GM03348 (cell line): ENCODE measurements at places on chromosomes 13 and 19.

DNA sequence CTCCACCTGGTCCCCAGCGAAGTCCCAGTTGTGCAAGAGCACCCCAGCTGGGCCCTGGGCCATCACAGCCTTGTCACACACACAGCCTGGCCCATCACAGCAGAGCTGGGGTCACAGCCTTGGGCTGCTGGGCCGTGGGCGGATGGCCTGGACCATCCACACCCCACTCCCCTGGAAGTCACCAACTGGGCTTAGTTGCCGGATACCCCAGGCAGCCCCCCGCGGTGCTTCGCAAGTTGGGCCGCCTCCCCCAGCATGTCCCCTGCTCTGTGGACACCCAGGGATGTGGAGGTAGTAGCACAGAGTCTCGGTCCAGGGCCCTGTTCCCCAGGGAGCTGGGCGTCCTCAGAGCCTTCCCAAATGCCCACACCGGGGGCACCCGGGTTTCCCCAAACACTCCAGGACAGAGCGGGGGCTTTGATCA, 4.5 kb upstream of the ZNF554 start:
- no peak for DNase-seq

DNA sequence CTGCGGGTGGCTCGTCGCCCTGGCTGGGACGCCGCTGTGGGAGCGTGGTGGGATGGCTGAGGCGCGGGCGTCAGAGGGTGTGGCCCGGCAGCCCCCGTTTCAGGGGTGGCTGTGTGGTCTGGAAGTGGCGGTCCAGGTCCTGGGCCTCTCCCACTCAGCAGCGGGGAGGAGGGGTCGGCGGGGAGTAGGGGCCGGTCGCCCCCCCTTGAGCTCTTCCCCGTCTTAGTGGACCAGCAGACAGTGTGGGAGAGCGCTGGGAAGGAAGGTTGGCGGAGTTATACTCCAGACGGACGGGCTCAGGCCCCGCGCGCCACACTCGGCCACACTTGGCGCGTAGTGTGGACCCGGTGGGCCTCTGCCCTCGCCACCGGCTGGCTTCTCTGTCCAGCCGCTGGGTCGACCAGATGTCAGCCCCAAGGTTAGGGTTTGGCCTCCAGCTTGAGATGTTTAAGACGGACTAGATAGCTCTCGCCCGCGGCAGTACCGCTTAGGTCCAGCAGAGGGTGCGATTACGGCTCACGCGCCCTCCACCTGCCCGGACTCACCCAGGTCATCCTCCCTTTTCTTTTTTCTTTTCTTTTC, 21.7 kb upstream of the ZNF429 start:
- no peak for DNase-seq

DNA sequence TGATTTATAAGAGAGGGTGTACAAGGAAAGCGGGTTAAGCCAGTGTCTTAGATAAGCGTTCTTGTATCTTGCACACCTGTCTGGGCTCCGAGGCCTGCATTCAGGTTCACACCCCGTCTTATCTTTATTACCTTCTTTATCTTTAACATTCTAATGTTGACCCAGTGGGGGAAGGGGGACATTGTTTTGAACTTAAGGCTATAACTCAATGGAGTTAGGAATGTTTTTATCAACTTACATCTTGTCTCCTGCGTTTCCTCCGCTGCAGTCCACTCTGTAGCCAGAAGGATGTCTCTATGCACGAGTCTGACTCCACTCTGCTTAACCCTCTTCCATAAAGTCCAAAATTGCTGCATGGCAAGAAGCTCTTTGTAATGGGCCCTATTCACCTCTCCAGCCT, 71.2 kb downstream of the FGF9 start:
- no peak for DNase-seq

- no peak for DNase-seq
Observed at GRCh38 chr13:51802631-51803418, 1.1 kb downstream of the DHRS12 start.
